Fibroblast of mammary gland (primary cell): ENCODE measurements at places on chromosomes 16 and 17.

- no peak for DNase-seq
Measured at GRCh38 chr16:84927621-84928591, 83.4 kb downstream of the ZDHHC7 start.

DNA sequence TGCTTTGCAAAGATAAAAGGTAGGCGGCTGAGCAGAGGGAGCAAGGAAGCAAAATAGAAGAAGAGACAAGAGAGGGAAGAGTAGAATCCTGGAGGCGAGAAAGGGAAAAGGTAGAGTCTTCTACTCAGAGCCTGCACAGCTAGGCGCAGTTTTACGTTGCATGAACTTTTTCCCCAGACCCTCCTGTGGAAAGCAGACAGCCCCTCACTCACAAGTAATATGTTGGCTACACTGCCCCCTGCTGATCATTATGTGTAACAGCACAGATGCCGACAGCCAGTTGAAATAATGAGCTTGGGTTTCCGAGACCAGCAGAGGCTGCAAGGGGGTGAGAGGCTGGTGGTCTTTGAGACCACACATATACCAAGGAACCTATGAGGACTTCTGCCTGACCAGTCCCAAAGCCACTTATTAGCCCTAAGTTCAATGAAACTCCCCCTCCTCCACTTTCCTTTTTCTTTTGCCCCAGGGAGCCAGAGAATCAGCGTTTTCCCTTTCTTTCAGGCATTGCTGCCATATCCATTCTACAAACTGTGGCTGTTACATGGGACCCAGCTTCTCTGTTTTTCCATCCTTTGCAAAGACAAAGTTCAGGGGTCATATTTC is 22.5 kb upstream of the CMTR2 start:
- peak; percentile 14 for DNase-seq

- peak; percentile 89 for DNase-seq
Measured at GRCh38 chr17:27294689-27295630, 1.0 kb downstream of the WSB1 start.

DNA sequence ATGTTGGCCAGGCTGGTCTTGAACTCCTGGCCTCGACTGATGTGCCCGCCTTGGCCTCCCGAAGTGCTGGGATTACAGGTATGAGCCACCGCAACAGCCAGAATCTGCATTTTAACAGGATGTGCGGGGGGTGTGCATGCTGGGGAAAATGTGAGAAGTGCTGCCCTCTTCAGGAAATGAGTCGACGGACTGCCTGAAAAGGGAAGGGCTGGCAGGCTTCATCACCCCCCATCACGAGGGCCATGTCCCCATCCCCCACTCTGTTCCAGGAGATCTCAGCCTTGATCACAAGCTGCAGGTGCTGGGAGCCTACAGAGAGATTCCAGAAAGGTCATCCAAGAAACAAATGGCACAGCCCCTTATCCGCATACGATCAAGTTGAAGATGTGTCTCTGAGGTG is 195.3 kb upstream of the RPL38 start:
- DNase-seq, result peak; percentile 10

DNA sequence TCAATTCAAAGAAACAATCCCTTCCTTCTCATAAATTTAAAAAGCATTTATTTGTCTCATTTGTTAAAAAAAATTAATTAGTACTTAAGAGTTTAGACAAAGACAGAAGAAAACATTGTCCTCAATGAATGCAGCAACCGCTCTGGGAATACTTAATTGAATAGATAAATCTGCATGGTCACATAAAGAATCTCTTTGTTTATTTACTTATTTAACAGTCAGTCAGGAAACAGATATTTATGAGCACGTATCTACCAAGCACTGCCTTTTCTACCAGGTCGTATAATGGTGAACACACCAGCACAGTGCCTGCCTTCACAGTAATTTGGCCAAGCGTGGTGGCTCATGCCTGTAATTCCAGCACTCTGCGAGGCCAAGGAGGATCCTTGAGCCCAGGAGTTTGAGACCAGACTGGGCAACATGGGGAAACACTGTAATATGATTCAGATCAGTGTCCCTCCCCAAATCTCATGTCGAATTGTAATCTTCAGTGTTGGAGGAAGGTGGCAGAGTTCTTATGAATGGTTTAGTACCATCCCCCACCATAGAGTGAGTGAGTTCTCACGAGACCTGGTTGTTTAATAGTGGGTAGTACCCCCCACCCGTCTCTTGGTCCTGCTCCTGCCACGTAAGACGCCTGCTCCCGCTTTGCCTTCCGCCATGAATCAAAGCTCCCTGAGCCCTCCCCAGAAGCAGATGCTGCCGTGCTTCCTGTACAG is 8.1 kb downstream of the WIPI1 start:
- DNase-seq, result no peak

GRCh38 chr17:13640551-13640950 is 38.8 kb upstream of the HS3ST3A1 start:
- DNase-seq, result no peak

- DNase-seq, result no peak
Measured at GRCh38 chr16:354971-355461, 2.5 kb upstream of the AXIN1 start.

GRCh38 chr16:59021751-59022150 is 287.6 kb upstream of the GOT2 start:
- DNase-seq, result peak; percentile 27

GRCh38 chr17:15266325-15267125 is 1.4 kb upstream of the PMP22 start:
- DNase-seq, result no peak

- peak; percentile 99 for DNase-seq
Measured at GRCh38 chr17:8153957-8154607, 1.9 kb upstream of the PER1 start.

- peak; percentile 85 for DNase-seq
Measured at GRCh38 chr16:15874745-15875314, 13.6 kb downstream of the CEP20 start.

DNA sequence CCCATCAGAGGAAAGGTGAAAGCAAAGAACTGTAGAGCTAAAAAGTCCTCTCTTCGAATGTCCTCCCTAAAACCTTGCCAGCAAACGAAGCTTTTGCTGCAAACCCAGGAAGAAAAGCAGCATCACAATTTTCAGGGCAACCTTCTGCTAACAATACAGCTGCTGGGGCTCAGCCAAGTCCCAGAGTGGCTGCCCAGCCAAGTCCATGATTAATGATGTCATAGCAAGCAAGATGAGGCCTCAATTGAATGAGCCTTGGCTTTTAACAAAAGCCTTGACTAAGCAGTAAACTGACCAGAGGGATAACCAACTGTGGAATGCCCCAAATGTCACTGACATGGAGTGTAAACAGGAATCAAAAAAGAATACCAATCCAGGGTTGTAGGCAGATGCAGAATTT is 342.7 kb downstream of the PMP22 start:
- peak; percentile 53 for DNase-seq

DNA sequence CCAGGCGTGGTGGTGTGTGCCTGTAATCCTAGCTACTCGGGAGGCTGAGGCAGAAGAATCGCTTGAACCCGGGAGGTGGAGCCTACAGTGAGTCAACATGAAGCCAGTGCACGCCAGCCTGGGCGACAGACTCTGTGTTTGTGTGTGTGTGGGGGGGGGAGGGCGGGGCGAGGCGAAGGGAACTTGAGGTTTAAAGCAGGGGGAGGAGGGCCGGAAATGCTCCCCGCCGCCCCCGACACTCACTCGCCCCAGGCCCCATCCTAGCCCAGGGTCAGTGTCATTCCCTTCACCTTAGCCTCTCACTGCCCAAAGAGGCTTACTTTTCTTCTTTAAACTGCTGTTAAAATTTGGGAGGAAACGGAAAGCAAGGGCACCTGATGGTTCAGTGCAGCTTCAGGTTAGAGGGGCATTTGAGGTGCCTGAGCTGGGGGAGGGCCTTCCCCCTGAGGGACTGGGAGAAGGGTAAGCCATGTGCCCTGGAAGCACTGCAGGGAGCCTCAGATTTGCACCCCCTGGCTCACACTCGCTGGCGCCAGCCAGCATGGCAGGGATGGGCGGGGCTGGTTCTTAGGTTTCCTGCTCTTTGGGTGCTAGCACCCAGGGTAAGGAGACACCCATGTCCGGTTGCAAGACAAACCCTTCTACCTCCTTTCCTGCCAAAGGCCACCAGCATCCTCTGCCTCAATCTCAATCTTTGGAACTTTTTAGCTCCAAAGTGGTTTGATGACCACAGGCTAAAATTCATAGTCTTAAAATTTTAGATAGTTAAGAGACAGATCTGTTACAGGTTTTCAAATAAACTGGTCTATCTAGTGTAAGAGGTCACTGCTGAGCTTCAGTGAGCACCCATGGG is 2.2 kb upstream of the LIMD2 start:
- no peak for DNase-seq

DNA sequence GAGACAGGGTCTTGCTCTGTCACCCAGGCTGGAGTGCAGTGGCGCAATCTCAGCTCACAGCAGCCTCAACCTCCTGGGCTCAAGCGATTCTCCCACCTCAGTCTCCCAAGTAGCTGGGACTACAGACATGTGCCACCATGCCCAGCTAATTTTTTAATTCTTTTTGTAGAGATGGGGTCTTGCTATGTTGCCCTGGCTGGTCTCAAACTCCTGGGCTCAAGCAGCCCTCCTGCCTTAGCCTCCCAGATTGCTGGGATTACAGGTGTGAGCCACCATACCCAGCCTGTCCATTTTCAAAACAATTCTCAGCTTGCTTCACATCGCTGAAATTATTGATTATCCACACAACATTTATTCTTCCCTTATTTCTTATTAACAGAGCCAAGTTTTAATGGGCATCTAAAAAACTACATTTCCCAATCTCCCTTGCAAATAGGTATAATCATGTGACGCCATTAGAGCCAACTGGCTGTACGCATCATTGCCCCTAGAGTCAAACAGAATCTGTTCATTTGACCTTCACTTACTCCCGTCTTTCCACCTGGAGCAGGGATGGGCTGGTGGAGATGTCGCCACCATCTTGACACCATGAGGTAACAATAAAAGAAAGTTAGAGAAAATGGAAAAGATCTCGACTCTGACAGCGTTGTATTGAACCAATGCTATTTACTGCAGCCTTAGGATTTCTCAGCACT is 148.0 kb upstream of the FOXF1 start:
- peak; percentile 32 for DNase-seq

- no peak for DNase-seq
Measured at GRCh38 chr16:695355-696089, 5.3 kb upstream of the WDR24 start.

- no peak for DNase-seq
Measured at GRCh38 chr16:28316054-28316453, 23.7 kb downstream of the SBK1 start.

DNA sequence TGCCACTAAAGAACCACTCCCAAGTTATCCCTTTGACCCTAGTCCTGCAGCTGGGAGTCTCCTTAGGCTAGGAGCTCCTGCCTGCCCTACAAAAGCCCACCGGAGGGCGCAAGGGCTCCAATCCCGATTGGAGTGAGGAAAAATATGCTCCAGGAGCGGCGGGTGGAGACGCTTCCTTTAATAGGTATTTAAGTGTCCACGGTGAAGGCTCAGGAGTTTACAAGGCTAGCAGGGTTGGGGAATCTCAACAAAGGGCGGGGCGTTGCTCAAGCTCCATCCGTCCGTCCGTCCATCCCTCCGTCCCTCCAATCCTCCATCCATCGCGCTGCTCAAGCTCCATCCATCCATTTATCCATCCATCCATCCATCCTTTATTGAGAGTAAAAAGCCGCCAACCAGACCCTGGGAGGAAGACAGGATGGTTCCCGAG is 556 bp upstream of the SPNS1 start:
- peak; percentile 76 for DNase-seq

GRCh38 chr16:50909831-50910735 is 168.2 kb downstream of the CYLD start:
- no peak for DNase-seq

- DNase-seq, result no peak
Measured at GRCh38 chr16:68470461-68471150, 22.3 kb upstream of the SMPD3 start.
